Right cardiac atrium (tissue), 5 donors: ENCODE measurements at places on chromosomes 12 and 14.

DNA sequence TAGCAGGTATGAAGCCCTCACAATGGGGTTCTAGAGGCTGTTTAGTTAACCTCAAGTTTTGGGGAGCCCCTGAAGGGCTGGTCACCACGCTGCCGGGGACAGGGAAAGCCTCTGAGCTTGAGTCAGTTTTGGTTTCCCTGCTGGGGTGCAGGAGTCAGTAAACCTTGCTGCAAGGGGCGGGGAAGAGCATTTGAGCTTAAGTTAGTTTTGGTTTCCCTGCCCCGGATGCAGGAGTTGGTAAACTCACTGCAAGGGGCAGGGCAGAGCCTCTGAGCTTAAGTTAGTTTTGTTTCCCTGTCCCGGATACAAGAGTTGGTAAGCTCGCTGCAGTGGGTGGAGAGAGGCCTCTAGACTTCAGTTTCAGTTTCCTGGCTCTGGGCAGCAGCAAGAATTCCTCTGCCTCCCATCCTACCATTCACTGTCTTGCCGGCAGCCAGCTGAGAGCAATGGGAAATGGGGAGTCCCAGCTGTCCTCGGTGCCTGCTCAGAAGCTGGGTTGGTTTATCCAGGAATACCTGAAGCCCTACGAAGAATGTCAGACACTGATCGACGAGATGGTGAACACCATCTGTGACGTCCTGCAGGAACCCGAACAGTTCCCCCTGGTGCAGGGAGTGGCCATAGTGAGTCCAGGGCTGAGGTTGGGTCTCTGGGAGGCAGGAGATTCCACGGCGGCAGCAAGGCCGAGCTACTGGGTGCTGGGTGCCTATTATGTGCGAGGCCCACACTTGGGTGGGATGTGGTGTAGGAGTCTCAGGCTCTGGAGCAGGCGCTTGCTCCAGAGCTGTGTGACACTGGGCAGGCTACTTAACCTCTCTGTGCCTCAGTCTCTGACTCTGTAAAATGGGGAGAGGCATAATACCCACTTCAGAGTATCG is at the start of gene OAS2:
OAS2 (plus strand) TSS at position 357 of the 878 bp plus-strand sequence; CDS start at position 447, 90 bp downstream.
- peak; percentile 70 for DNase-seq

DNA sequence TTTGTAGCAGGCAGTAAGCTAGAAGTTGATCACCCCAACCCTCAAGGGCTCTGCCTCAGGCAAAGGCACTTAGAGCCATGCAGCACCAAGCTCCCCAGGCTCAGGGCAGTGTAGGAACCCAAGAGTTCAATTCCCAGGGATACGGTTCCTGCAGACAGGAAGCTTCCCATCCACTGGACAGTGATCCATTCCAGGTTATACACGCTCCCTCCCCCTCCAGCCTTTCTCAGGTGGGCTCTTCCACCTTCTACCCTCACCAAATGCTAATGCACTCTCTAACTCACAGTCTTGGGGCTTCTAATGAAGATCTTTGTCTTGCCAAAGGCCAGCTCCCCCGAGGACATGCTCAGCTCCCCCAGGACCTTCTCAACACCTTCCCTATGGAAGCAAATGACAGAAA is 12.7 kb downstream of the MYO1A start:
- DNase-seq = no peak

- no peak for DNase-seq
These were observed 140.7 kb downstream of the DYRK2 start for GRCh38 chr12:67789266-67789665.

- DNase-seq = no peak
These were observed 20.0 kb downstream of the RBMS2 start for GRCh38 chr12:56541631-56542030.

GRCh38 chr12:80756875-80757274 is 40.2 kb downstream of the MYF5 start:
- DNase-seq = no peak

DNA sequence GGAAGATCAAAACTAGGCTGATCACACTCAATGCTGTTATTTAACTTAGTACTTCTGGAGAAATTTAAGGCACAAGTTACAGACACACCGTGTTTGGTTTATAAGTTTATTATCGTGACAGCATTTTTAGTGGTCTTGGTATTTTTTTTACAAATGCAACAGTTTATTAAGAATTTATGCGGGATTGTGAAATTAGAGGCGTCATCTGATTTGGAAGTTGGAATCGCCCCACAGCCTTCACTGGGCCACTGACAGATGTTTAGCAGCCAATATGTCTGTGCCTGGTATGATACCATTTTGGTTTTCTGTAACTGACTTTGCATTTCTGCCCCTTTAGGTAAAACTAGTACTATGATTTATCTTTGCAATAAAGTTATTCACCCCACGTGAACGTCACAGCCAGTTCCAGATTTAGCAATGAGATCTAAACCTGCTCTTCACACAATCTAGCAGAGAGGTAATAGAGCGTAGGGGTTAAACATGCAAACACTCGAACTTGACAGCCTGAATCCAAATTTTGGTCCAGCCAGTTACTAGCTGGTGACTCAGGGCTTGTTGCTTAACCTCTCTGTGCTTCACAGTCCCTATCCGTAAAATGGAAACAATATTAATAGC is 73.2 kb upstream of the SSTR1 start:
- DNase-seq = no peak

- peak; percentile 69 for DNase-seq
These were observed 5.2 kb downstream of the KRT84 start for GRCh38 chr12:52380271-52380694.

GRCh38 chr14:35969310-35969709 is 143.2 kb downstream of the BRMS1L start:
- no peak for DNase-seq

GRCh38 chr14:101471723-101472517 is 89.4 kb upstream of the DIO3 start:
- no peak for DNase-seq

- DNase-seq = no peak
These were observed 1241.6 kb upstream of the USP15 start for GRCh38 chr12:61018571-61018970.
